ENCODE measurements at places on chromosomes 7 and 10.

- DNase-seq: peak; percentile 70
Measured at GRCh38 chr7:102914585-102914984, 1.8 kb downstream of the LRRC17 start.

DNA sequence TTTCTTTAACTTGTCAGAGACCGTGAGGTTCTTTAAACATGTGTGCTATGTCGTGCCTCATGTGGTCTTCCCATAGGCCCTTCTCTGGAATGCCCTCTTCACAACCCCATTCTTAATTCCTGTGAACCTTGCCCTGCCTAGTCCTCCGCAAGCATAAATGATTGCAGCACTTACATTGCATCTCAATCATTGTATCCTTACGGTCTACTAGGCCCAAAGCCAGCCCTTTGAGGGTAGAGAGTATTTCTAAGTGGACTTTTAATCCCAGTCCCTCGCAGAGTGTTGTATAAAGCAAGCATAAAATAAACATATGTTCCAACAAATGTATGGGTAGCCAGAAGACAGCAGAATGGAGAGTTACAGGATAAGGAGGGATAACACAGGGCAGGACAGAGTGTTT is 92.1 kb upstream of the FAM133B start:
- DNase-seq: peak; percentile 46

GRCh38 chr7:26090927-26091519 is 61.0 kb upstream of the NFE2L3 start:
- DNase-seq: peak; percentile 87

GRCh38 chr7:43537765-43538403 is 45.0 kb upstream of the STK17A start:
- DNase-seq: no peak

GRCh38 chr7:34486371-34486770 is 171.6 kb upstream of the NPSR1 start:
- DNase-seq: no peak

DNA sequence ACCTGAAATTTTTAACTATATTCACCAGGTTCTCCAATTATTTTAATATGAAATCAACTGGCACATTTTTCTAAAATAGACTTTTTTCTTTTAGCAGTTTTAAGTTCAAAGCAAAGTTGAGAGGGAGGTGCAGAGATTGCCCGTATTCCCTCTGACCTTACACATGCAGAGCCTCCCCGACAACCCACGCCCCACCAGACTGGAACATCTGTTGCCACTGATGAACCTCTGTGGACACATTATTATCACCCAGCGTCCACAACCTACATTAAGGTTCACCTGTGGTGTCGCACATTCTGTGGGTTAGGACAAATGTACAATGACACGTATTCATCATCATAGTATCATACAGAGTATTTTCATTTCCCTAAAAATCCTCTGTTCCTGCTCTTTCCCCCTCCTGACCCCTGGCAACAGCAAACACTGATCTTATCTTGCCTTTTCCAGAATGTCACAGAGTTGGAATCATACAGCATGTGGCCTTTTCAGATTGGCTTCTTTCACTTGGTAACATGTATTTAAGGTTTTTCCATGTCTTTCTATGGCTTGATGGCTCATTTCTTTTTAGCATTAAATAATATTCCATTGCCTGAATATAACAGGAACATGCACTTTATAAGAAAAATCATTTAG is 37.1 kb downstream of the COBL start:
- no peak for DNase-seq

DNA sequence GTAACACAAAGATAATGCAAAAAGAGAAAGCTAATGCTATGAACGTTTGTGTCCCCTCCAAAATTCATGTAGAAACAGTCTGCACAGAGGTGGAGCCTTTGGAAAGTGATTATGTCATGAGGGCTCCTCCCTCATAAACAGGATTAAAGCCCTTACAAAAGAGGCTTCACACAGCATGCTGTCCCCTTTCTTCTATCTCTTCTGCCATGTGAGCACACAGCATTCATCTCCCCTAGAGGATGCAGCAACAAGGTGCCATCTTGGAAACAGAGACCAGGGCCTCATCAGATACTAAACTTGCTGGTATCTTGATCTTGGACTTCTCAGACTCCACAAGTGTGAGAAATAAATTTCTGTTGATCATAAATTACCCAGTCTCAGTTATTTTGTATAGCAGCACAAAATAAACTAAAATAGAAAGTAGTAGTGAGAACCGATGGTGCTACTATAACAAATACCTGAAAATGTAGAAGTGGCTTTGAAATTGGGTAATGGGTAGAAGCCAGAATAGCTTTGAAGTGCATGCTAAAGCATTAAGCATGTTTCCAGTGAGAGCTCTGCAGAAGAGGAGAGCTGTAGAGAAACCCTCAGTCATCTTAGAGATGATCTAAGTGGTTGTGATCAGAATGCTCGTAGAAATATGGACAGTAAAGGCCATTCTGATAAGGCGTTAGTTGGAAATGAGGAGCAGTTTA is 108.7 kb downstream of the DNAJC1 start:
- no peak for DNase-seq

DNA sequence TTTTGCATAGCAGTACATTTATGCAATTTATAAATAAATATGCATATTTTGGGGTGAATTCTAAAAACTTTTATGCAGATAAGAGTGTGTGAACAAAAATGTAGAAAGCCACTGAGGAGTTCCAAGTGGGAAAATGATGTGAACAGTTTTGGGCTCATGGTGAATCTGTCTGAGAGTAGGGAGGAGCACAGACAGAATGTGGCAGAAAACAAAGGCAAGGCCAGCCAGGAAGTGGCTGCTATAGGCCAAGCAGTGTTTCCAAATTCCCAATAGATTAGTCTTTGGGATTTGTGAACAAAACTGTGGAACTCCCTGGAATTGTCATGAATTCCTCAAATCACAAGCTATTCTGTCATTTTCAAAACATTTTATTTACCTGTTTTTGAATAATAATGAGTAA is 73.6 kb upstream of the AMPH start:
- DNase-seq: no peak

- no peak for DNase-seq
Measured at GRCh38 chr7:18347170-18347569, 148.4 kb upstream of the HDAC9 start.

- DNase-seq: no peak
Measured at GRCh38 chr7:116224492-116225098, 14.3 kb downstream of the TES start.
